ENCODE measurements at places on chromosomes 2 and 18.

DNA sequence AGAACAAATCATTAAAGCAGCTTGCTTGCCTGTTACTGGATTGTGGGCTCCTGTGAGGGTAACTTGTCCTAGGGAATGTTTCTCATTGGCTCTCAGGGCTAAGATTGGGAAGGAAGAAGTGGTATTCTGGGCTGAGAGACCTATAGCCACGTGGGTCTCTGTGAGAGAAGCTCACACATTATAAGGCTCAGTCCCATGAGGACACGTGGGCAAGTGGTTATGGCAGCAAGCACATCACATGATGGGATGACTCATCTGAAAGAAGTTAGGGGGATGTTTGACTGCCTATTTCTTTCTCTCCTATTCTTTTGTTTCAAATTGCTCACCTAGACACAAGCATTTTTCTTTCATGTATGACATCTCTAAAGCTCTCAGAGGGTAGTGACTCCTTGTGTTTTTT is 418.0 kb upstream of the ST6GAL2 start:
- DNase-seq: peak; percentile 23

- DNase-seq: peak; percentile 98
Observed at GRCh38 chr2:203804070-203804469, 63.5 kb upstream of the CTLA4 start.

DNA sequence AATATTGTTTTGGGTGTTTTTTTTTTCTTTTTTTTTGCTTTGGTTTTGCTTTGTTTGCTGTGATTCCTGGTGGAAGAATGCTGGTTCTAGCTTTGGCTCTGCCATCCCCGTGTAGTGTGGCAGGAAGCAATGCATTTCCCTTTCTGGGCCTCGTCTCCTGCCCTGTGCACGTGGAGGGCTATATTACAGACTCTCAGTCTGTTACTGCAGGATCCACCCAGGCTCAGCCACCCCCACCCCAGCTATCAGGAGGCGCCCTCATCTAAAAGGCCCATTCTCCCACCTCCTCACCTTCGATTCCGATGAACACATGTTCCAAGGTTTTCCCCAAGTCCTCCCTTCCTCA is 152.3 kb downstream of the TFCP2L1 start:
- no peak for DNase-seq

DNA sequence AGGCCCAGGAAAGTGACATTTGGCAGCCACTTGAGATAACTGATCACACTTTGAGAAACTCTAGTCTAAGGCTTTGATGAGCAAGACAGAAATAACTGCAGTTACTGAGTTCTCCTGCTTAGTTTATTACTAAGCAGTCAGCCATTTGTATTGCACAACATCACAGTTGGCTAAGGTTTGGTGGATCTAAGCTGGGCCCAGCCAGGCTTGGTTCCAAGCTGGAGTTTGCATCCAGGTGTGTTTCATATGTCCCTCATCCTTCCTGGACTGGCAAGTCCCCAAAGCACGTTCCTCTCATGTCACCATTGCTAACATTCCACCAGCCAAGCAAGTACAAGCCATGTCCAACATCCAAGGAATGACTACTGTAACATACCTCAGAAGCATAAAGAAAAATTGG is 71.3 kb upstream of the ZNF532 start:
- peak; percentile 91 for DNase-seq

DNA sequence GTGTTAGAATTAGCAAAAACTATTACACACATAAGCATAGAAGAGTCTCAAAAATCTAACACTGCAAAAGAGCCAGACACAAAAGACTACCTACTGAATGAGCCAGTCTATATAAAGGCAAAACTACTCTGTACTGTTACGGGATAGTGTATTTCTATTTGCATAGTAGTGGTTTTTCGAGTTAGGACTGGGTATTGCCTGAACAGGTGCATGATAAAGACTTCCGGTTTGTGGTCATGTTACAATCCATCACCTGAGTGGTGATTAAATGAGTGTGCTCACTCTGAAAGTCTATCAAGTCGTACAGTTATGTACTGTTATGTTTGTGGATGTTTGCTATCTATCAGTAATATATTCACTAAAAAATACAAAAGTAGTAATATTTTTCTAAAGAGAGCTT is 523.3 kb upstream of the SYT4 start:
- DNase-seq: no peak

- DNase-seq: no peak
Observed at GRCh38 chr2:46173636-46174250, 123.5 kb upstream of the EPAS1 start.

GRCh38 chr18:36331521-36331971 is 34.0 kb downstream of the FHOD3 start:
- no peak for DNase-seq

GRCh38 chr2:10144771-10145518 is 22.4 kb downstream of the RRM2 start:
- no peak for DNase-seq

GRCh38 chr18:22523481-22523880 is 105.8 kb upstream of the CTAGE1 start:
- no peak for DNase-seq

Measured in fibroblast of skin of abdomen (primary cell).